ENCODE measurements at places on chromosomes 5 and 9. TPM values are rescaled to one million over a fixed set of nuclear protein-coding genes. Genes with fewer than 3 reads are reported as not detected.

Gene CCDC180
- polyA plus RNA-seq: 0.12 TPM

GRCh38 chr5:5475975-5476374 lies 53.5 kb downstream of the ICE1 start:
- DNase-seq: no peak

DNA sequence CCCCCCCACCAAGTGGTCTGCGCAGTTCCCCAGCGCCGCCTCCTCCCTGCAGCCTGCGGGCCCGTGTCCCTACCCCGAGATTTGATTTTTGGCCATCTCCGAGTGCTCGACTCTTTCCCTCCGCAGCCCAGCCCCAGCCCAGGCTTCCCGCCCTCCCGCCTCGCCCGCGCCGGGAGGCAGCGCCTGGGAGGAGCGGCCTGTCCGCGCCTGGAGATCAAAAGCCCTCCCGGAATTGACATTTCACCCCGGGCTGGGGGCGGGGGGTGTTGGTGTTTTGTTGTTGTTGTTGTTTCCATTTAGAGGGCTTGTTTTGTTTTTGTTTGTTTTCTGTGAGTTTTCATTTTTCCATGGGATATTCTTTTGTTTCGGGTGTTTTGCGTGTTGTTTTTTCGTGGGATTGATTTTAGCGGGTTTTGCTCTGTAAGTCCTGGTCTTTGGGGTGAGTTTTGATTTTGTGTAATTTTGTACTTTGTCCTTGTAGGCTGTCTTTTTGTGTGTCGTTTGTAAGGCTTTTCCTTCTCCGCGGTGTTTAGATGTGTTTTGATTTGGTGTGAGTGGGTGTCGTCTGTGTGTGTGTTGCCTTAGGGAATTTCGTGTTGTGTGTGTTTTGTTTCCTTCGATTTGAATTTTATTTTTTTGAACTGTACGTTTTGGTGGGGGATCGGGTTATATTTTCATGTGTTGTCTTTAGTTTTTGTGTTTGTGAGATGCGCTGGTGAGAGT lies 1.7 kb upstream of the PAX5 start:
- DNase-seq: no peak

DNA sequence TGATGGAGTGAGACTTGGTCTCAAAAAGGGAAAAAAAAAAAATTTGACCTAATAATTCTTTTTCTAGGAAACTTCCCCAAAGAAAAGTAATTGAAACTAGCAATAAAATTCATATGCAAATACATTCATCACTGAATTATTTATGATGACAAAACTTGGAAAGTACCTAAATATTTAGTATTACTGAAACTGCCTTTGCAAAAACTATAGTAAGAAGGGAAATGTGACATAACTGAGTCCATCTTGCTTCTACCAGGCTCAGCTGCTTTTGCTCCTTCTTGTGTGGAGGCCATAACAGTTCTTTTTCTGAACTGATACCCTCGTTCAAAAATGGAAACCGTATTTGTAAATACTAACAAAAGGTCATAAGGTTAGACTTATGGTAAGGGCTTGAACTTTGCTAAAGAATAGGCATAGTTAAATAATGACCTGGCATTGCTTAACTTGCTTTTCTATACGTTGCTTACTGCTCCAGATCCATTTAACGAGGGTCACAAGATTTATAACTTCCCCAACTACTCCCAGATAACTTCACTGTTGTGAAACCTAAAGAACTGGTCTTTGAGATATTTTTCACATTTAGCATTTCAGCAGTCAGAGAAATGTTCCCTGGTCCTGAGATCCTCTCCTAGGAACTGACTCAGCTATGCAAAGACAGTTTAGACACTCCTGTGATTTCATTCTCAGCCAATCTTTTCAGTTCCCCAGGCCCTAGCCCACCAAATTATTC lies 68.4 kb downstream of the CFAP95 start:
- DNase-seq: no peak
